B cell (primary cell): ENCODE measurements at places on chromosomes 1 and 21.
A peak's percentile ranks its signal among the peaks of the same experiment; 100 is the strongest.

GRCh38 chr1:116268211-116268610 is 104.8 kb upstream of the ATP1A1 start:
- H3K27me3 ChIP-seq: no peaks in the 10 kb centered on the region
- no peaks in the 10 kb centered on the region for H3K4me1 ChIP-seq
- H3K4me3 ChIP-seq: no peak overlapping the region
- no peaks in the 10 kb centered on the region for H3K36me3 ChIP-seq
- no peak for DNase-seq

GRCh38 chr1:26132128-26132833 is 20.7 kb downstream of the PDIK1L start:
- no peaks in the 10 kb centered on the region for H3K36me3 ChIP-seq
- no peak for DNase-seq
- peaks cover 8% of the 10 kb centered on the region for H3K4me1 ChIP-seq
- no peak overlapping the region for H3K27ac ChIP-seq
- H3K27me3 ChIP-seq: no peaks in the 10 kb centered on the region

DNA sequence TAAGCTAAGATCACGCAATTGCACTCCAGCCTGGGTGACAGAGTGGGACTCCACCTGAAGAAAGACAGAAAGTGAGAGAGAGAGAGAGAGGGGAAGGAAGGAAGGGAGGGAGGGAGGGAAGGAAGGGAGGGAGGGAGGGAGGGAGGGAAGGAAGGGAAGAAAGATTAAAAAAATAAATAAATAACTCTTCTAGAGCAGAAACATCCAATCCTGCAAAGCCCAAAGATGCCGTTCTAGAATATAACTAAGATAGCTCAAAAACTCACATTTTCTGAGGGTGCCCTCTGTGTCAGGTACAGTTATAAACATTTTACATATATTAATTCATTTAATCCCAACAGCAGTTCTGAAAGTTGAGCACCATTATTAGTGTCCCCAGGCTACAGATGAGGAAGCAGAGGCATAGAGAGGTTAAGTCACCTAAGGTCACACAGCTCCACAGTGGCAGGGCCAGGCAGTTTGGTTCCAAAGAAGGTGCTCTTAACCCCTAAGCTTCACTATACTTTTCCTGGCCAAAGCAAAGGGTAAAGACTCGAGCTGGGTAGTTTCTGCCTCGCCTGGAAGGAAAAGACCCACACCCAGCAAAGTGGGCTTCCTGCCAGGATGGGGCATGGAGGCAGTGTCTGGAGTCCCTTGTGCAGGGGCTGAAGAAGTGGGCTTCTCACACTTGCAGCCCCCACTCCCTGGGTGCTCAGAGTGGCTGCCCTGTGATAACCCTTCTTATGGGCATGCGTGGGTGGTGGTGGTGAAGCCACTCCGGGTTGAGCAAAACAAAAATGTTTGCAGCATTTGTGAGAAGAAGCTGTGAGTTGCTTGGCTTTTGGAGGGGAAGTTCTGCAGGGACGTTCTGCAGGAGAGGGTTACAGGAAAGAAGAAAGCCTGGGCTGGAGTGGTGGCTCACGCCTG is 7.9 kb upstream of the PIK3CD start:
- peaks cover 3% of the 10 kb centered on the region for H3K36me3 ChIP-seq
- H3K27me3 ChIP-seq: no peaks in the 10 kb centered on the region
- H3K27ac ChIP-seq: no peak overlapping the region
- no peak for DNase-seq
- H3K4me1 ChIP-seq: peaks cover 57% of the 10 kb centered on the region

DNA sequence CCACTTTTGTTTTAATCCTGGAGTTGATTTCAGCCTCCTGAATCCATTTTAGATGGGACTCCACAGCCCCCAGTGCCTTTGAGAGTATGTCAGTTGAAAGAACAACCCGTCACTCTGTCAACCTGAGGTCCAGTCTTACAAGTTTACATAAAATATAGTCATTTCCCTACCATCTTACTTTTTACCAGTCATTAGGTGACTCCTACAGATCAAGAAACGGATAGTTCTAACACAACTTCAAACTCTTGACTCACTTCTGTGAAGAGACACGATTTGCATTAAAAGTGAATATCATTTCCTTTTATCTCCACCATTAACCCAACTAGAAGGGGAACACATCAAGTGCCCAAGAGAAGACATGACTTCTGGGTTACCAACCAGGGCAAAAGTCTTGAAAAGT is 147.1 kb downstream of the NTPCR start:
- H3K27me3 ChIP-seq: no peaks in the 10 kb centered on the region
- H3K4me1 ChIP-seq: no peaks in the 10 kb centered on the region
- no peak overlapping the region for H3K27ac ChIP-seq

DNA sequence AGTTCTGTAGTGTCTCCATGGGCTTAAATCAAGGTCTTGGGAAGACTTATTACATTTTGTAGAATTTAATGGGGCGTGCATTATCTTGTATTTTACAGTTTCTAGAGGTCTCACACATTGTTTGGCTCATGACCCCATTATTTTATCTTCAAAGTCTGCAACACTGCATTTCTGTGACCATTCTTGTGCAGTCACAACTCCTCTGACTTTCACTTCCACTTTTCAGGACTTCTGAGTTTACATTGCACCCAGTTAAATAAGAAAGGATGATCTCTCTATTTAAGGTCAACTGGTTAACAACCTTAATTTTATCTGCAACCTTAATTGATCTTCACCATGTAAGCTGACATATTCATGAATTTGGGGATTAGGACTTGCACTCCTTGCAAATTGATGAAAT is 1186.6 kb downstream of the MRPL39 start:
- H3K4me3 ChIP-seq: no peak overlapping the region
- peak; percentile 28 for DNase-seq
- no peaks in the 10 kb centered on the region for H3K36me3 ChIP-seq
- no peaks in the 10 kb centered on the region for H3K4me1 ChIP-seq

DNA sequence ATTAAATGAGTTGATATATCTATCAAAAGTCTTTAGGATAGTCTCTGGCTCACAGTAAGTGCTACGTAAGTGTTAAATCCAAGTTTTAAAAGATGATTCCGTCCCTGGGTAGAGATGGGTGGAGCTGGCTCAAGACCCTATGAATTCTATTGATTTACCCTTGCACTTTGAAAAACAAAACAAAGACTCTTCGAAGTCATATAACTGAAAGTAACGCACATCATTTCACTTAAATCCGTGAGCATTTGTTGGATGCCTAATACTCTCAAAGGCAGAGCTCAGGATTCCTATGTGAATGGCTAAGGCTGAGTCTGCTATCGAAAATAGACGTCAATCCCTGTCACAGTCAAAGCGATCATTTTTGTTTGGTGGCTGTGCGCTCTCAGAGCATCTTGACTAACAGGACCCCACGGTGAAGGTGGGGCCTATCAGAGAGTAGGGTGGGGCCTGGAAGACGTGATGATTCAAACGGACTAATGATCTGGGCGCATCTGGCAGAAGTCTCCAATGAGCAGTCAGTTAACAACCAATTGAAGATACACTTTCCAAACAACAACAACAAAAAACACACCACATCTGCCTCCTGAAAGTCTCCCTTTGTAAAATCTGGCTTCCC is 1.2 kb upstream of the NUCKS1 start:
- no peaks in the 10 kb centered on the region for H3K36me3 ChIP-seq
- no peak overlapping the region for H3K27ac ChIP-seq
- peaks cover 22% of the 10 kb centered on the region for H3K4me1 ChIP-seq
- no peaks in the 10 kb centered on the region for H3K27me3 ChIP-seq

DNA sequence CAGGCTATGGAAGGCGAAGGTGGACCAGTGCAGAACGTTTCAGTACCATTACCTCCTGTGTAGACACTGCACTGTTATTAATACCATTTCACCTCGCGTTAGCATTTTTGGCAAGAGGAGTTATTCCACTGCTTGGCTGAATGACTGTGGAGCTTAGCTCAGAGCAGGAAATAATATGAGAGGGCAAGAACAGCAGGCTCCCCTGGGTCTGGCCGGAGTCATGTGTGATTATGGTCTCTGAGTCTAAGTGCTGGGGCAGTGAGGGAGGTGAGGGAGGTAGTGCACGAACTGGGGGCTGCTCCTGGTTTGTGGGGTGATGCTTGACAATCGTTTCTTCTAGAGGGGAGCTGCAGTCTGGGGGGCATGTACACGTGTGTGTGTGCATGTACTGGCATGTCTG is 82.9 kb downstream of the MDM4 start:
- no peak overlapping the region for H3K27ac ChIP-seq
- H3K4me3 ChIP-seq: no peak overlapping the region
- H3K36me3 ChIP-seq: peaks cover 11% of the 10 kb centered on the region
- no peaks in the 10 kb centered on the region for H3K27me3 ChIP-seq

- no peaks in the 10 kb centered on the region for H3K27me3 ChIP-seq
- no peak overlapping the region for H3K4me3 ChIP-seq
- H3K4me1 ChIP-seq: peaks cover 23% of the 10 kb centered on the region
- no peak for DNase-seq
- no peak overlapping the region for H3K27ac ChIP-seq
- peaks cover 2% of the 10 kb centered on the region for H3K36me3 ChIP-seq
Observed at GRCh38 chr1:16393570-16394521, 26.8 kb downstream of the SZRD1 start.

- H3K36me3 ChIP-seq: no peaks in the 10 kb centered on the region
- no peak overlapping the region for H3K27ac ChIP-seq
- no peak for DNase-seq
- no peaks in the 10 kb centered on the region for H3K4me1 ChIP-seq
- H3K27me3 ChIP-seq: no peaks in the 10 kb centered on the region
Observed at GRCh38 chr1:29801003-29801402, 564.7 kb downstream of the PTPRU start.

- H3K27me3 ChIP-seq: no peaks in the 10 kb centered on the region
- peak overlapping the region; percentile 38 for H3K27ac ChIP-seq
- no peak overlapping the region for H3K4me3 ChIP-seq
- H3K4me1 ChIP-seq: peaks cover 16% of the 10 kb centered on the region
Observed at GRCh38 chr1:225977937-225978748, 21.0 kb downstream of the SDE2 start.

- no peak for DNase-seq
- no peak overlapping the region for H3K27ac ChIP-seq
- H3K36me3 ChIP-seq: no peaks in the 10 kb centered on the region
- no peaks in the 10 kb centered on the region for H3K27me3 ChIP-seq
Observed at GRCh38 chr1:170560681-170561285, 28.8 kb downstream of the GORAB start.

- DNase-seq: no peak
- H3K36me3 ChIP-seq: no peaks in the 10 kb centered on the region
- no peak overlapping the region for H3K27ac ChIP-seq
- H3K27me3 ChIP-seq: no peaks in the 10 kb centered on the region
- H3K4me3 ChIP-seq: no peak overlapping the region
Observed at GRCh38 chr1:72178266-72178665, 104.1 kb downstream of the NEGR1 start.

DNA sequence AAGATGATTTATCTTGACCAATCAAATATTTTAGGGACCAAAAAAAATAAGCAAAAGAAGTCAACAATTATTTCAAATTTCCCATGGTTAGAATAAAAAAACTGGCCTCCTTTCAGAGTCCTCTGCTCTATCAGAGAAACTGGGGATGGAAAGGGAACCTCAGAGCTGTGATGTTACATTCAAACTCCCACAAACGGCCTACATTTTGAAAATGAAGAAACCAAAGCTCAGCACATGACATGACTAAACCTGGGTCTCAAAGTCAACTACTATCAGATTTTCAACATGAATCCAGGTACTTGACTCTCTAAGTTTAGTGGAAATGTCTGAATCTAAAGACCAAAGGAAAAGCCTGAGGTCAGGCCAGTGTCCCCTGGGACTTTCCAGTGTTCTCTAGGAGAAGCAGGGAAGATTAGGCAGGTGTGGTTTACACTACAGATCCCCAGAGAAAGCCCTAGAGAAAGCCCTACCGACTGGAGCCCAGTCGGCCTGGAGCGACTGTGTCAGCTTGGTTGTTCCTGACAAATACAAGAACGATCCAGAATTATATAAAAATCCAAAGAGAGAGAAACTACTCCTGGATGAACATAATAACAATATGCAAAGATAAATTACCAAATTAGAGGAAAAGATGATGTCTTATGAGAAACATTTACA is 24.8 kb downstream of the JAK1 start:
- no peak overlapping the region for H3K27ac ChIP-seq
- no peaks in the 10 kb centered on the region for H3K27me3 ChIP-seq
- H3K4me1 ChIP-seq: peaks cover 40% of the 10 kb centered on the region
- no peak overlapping the region for H3K4me3 ChIP-seq
- no peaks in the 10 kb centered on the region for H3K36me3 ChIP-seq

DNA sequence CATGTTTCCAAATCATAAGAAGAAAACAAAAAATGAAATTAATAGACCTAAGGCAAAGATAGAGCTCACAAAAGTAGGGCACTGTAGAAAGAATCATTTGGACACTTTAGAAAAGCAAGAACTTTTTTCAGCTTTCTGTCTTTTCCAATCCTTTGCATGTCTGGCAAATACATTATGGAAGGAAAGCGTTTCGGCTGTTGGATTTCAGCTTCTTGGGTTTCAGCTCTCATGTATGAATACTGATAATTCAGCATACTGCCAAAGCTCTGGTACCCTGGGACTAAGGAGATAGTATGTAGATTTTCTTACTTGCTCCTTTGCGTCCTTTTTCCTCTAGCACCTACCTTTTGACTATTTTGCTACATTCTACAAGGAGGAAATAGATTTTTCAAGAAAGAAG is 375.9 kb downstream of the BRINP3 start:
- no peaks in the 10 kb centered on the region for H3K4me1 ChIP-seq
- H3K36me3 ChIP-seq: no peaks in the 10 kb centered on the region
- H3K27ac ChIP-seq: no peak overlapping the region

GRCh38 chr1:74502432-74502831 is 10.0 kb downstream of the LRRC53 start:
- no peaks in the 10 kb centered on the region for H3K4me1 ChIP-seq
- no peak overlapping the region for H3K27ac ChIP-seq
- H3K27me3 ChIP-seq: no peaks in the 10 kb centered on the region
- H3K4me3 ChIP-seq: no peak overlapping the region

GRCh38 chr1:97433094-97433823 is 487.6 kb downstream of the DPYD start:
- no peaks in the 10 kb centered on the region for H3K27me3 ChIP-seq
- no peak overlapping the region for H3K4me3 ChIP-seq
- no peak overlapping the region for H3K27ac ChIP-seq
- no peaks in the 10 kb centered on the region for H3K36me3 ChIP-seq
- no peaks in the 10 kb centered on the region for H3K4me1 ChIP-seq
- DNase-seq: no peak

DNA sequence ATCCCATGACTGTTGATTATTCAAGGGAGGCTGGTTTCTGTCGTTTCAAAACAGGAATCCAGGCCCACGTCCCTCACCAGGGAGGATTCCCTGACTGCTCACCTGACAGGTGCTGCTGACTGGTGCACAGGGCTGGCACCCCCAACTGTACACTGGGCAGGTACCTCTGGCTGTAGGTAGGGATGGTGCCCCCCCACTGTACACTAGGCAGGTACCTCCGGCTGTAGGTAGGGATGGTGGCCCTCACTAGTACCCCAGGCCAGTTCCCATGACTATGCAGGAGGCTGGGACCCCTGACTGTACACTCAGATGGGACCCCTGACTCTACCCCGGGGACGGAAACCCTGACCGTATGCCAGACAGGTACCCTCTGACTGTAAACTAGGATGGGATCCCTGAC is 33.6 kb upstream of the PDE9A start:
- no peak overlapping the region for H3K27ac ChIP-seq
- H3K4me1 ChIP-seq: peaks cover 7% of the 10 kb centered on the region
- H3K36me3 ChIP-seq: no peaks in the 10 kb centered on the region
- H3K4me3 ChIP-seq: no peak overlapping the region

- no peaks in the 10 kb centered on the region for H3K36me3 ChIP-seq
- H3K4me3 ChIP-seq: no peak overlapping the region
- H3K27me3 ChIP-seq: peaks cover under 1% of the 10 kb centered on the region
- H3K27ac ChIP-seq: no peak overlapping the region
Observed at GRCh38 chr1:92797297-92797696, 12.4 kb upstream of the EVI5 start.
